ENCODE measurements at places on chromosomes 16 and 17. TPM values are rescaled to one million over a fixed set of nuclear protein-coding genes. Genes with fewer than 3 reads are reported as not detected.
A peak's percentile ranks its signal among the peaks of the same experiment; 100 is the strongest.

- peak; percentile 43 for DNase-seq
These were observed 45.2 kb upstream of the GSG1L start for GRCh38 chr16:28108590-28109247.

DNA sequence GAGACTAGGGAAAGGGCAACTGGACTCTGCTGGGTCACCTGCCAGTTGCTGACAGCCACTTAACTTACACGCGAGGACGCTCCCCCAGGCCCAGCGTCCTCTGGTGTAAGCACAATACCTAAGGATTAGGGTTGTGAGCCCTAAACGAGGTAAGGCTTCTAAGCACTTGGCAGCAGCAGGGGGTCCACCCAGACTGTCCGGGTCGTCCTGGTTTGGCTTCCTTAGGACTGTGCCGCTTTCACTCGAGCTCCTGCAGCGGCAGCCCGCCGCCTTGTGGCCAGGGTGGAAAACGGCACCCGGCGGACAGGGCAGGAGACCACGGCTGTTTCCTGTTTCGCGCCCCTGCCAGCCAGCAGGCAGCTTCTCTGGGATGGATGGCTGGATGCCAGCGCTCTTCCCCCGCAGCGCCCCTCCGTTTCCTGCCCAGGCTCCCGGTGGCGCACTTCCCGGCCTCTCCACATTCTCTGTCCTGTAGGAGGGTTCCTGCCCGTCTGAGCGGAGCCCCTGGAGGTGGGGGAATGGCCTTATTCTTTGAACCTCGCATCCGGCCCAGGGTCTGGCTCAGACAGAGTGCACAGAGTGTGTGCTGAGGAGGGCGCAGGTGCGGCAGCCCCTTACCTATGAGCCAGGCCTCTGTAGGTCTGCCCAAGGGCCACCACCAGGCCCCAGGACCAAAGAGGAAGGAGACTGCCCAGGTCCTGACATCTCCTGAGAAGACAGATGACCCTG lies 47.0 kb upstream of the AMZ2 start:
- peak; percentile 71 for DNase-seq

GRCh38 chr16:4609200-4610010 lies 5.3 kb downstream of the UBALD1 start:
- DNase-seq = no peak

GRCh38 chr17:76385892-76386786 lies 1.7 kb downstream of the SPHK1 start:
- DNase-seq = no peak

GRCh38 chr17:5526821-5527598 lies 40.6 kb downstream of the MIS12 start:
- no peak for DNase-seq

TLCD3B gene
- total RNA-seq = 0.29 TPM

DNA sequence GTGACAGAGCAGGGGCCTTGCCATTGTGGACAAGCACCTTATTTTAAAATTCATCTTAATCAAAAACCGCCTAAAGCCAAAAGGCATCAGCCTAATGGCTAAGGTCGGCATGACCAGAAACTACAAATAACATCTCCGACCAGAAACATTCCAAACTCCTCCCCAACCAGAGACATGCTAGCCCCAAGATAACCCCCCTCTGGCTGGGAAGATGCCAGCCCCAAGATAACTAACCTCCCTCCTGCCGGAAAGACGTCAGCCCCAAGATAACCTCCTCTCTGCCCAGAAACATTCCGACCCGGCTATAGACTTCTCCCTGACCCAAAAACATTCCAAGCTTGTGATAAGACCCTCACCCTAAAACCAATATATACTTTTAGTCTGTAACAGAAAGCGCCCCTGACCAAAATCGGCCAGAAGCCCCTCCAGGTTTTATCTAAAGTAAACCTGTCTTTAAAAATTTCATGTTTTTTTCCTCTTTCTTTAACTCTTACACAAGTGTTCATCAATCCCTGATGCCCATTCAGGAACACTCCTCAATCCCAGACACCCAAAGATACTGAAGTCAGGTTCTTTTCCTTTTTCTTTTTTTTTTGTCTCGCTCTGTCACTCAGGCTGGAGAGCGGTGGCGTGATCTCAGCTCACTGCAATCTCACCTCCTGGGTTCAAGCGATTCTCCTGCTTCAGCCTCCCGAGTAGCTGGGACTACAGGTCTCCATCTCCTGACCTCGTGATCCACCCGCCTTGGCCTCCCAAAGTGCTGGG lies 32.7 kb downstream of the TLE7 start:
- no peak for DNase-seq

GRCh38 chr17:61002316-61002736 lies 324.7 kb downstream of the BCAS3 start:
- DNase-seq = peak; percentile 36

Data from left lung (tissue), 14 donors.